ENCODE measurements at places on chromosomes 5 and 9.

DNA sequence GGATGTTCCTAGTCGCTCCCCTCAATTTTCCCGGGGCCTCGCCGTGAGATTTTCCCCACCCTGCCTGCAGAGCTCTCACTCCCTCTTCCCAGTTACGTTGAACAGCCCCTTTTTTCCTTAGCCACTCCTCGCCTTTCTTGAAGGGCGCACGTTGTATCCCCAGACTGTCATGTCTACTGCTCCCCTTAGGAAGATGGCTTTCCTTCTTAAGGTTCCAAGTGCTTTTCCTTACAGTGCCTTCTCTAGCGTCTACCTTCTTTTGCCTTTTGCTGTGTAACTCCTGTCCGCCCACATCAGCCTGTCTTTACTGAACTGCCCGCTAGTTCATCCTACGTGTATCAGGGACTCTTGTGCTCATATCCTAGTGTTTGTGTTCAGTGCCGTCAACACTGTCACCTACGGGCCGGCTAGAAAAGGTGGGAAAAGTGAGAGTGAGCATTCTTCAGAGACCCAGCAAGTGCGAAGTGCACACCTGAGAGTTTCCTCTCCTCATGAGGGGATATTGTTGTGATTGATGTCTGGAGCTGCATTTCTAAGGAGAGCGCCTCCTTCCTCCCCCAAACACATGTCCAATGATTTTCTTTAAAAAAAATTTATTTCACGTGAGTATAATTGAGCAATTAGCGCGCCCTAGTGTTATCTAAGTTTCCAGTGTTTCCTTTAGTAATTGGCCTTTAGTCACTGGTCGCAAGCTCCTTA lies 764 bp downstream of the CAMLG start:
- no peak for DNase-seq

DNA sequence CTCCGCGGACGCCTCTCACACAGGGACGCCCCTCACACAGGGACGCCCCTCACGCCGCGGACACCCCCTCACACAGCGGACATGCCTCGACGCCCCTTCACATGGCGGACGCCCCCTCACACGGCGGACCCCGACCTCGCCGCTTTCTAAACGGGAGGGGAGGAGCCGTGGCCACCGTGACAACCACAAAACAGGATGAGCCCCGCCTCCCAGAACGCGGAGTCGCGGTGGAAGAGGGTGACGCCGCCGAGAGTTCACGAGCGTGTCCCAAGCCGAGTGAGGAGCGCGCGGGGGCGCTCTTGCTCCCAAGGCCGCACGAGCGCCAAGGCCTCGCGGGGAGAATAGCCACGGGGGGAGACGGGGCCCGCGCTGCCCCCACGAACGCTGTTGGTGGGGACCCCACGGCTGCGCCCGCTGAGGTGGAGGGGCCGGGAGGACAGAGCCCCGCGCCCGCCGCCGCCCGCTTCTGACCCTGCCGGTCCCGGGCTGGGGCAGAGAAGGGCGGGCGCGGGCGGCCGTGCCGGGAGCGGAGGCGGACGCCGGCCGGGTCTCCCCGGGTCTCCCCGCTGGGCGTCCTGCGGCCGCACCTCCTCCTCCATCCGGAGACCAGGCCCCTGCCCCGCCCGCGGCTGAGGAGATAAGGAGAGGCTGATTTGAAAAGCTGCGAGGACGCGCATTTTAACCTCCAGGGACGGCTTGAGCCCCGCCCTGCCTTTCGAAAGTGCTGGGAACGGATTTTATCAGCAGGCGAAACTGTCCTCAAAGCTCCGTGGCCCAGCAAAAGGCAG lies 3.9 kb upstream of the NKD2 start:
- no peak for DNase-seq

DNA sequence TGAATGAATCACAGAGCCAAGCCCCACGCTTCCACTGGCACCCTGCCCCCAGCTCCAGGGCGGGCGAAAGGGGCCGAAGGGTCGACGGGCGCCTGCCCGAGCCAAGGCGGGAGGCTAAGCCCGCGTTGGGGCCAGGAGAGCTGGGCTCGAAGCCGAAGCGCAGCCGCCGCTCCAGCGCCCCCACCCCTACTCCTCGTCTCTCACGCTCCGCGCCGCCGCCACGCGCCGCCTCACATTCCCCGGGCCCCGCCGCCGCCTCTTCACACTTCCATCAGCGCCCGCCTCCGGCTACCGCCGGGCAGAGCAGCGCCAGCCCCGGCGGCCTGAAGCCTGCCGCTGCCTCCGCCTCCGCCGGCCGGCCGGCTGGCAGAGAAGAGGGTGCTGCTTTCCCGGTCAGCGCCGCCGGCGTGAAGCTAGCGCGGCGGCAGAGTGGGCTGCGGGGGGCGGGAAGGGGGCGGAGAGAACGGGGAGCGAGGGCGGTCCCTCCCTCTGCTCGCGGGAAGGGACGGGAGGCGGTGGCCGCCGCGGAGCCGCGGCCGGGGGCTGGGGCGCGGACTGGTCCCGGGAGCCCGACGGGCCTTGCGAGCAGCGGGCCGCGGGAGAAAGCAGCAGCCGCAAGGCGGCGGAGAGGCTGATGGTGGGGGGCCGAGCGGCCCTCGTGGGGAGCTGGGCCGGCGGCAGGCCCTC lies at the start of gene HOMER1:
Gene HOMER1 (minus strand): TSS at position 431 of the 687 bp plus-strand sequence. CDS start 1,360 bp downstream, outside the sequence.
- DNase-seq, result peak; percentile 65

DNA sequence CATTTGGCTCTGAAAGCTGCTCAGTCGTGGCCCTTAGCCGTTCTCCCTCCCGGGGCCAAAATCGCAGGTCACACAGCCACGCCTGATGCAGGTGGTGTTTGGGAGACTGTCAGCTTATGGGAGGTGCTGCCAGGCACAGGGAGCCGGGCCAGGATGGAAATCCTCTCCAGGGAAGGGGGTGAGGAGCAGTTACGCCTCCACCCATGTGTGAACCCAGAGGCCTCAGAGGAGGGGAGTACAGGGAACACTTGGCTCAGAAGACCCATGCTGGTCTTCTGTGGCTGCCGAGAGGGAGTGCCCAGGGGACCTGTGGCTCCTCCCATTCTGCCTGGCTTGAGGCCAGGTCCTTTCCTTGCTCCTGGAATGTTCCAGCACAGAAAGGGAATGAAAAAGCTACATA lies 3.6 kb upstream of the OLFM1 start:
- no peak for DNase-seq

GRCh38 chr9:37988041-37988440 lies 81.0 kb downstream of the SHB start:
- DNase-seq, result no peak

DNA sequence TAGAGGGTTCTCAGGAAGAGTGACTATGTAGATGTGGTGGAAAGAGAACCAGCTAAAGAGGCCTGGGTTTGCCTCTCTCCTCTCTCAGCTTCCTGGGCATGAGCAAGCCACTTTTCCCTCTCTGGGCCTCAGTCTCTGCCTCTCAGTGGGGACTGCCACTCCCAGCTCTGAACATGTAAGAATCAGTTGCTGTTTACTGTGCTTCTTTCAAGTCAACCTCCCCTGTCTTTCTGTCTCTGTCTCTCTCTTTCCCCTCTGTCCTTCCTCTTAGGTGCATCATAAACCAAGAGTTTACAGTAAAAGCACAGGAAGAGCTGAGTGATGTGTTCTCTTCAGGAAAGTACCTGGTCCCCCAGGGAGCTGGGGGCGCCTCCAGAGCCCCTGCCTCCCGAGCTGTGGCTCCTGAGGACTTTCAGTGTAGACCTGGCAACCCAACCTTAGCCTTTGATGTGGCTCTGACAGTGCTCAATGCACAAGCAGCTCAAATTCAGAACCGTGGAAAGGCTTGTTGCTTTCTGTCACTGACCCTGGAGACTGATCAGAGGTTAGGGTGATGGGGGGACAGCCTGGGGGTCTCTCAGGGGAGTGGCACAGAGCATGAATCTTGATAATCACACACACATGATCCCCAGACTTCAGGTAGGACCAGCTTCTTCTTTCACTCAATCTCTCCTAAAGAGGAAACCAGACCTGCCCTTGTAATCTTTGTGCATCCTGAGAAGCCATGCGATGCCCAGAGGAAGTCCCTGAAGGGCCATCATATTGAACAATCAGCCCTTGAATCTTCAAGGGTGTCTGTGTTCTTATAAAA lies 59.4 kb upstream of the TNFSF8 start:
- DNase-seq, result no peak

All from smooth muscle cell of the brain vasculature (primary cell).